Astrocyte of the spinal cord (primary cell): ENCODE measurements at places on chromosomes 3 and 15.

DNA sequence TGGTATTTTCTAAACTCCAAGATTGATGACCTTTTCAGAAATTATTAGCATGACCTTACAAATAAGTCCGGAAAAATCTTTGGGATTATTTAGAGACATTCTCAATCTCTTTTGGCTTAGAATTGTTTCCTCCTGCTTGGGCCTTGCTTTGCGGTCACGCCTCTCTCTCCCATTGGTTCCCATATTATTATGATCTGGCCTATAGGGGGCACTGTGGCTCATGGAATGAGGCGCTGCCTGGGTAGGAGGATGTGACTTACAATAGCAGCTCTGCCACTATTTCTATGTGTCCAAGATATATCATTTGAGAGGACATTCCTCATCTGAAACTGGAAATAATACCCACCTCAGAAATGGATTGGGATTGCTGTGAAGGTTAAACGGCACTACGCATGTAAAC, 464.9 kb downstream of the MFSD1 start:
- peak; percentile 34 for DNase-seq

DNA sequence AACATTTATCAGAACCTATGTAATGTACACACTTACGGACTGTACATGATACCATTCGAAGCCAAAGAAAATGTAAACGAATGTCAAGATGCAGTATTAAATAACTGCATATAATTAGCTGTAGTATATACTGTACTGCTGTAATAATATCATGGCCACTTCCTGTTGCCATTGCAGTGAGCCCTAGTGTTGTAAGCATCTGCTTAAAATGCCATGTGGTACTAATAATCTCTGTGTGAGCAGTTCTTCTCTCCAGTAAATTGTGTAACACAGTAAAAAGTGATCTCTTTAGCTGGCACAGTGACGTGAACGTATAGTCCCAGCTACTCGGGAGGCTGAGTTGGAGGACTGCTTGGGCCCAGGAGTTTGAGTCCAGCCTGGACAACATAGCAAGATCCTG, 8.6 kb downstream of the SPG11 start:
- DNase-seq = no peak

- DNase-seq = peak; percentile 79
Observed at GRCh38 chr15:84748274-84749110, at the start of gene ZNF592. TSS of gene ZNF592 (plus strand) at chr15:84748592. CDS start at chr15:84782676, 34,084 bp downstream.

GRCh38 chr3:101243285-101244211, 76.8 kb downstream of the IMPG2 start:
- no peak for DNase-seq

GRCh38 chr15:57457726-57458125, 81.4 kb downstream of the CGNL1 start:
- peak; percentile 49 for DNase-seq

DNA sequence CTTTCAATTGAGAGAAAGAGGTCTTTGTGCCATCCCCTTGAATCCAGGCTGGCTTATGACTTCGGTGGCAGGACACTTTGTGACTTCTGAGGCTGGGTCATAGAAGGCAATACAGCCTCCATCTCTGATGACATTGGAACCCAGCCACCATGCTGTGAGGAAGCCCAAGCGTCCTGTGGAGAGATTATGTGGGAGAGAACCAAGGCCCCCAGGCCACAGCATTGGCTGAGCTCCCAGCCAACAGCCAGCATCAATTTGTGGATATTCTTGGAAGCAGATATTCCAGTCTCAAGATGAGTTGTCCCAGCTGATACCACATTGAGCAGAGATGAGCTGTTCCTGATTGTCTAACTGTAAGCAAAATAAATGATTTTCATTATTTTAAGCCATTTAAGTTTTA, 12.7 kb upstream of the XIRP1 start:
- no peak for DNase-seq

DNA sequence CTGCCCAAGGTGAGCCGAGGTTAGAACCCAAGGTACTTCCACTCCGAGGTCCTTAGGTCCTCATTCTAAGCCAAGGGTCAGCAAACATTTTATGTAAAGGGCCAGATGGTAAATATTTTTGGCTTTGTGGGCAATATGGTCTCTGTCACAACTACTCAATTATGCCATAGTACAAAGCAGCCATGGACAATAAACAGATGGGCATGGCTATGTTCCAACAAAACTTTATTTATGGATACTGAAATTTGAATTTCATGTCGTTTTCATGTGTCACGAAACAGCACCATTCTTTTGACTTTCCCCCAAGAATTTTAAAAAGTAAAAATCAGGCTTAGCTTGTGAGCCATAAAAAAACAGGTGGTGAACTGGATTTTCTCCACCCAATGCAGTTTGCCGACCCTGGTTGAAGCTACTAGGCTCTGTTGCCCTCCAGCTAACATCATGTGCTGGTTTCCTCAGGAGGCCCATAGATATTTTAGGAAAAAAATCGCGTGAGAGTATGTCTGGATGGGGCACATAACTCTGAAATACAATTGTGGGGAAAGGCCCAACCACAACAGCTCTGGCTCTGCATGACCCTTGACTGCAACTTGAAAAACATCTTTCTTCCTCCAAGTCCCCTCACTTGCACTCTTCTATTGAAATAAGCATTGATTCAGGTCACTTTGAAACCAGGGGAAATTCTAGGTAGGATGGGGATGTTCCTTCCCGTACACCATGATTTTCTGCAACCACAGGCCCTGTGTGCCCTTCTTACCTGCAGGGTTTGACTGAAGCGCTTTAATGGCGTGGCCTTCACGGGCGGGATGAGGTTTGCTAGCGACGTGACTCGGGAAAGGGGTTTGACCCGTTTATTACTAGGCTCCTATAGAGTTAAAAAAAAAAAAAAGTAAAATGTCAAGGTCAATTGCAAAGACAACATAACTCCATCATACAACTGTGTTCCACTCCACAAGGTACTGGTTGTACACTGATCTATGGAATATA, 28.5 kb downstream of the ARHGEF3 start:
- DNase-seq = no peak

GRCh38 chr3:101633186-101633585, 43.7 kb downstream of the ZBTB11 start:
- DNase-seq = no peak

DNA sequence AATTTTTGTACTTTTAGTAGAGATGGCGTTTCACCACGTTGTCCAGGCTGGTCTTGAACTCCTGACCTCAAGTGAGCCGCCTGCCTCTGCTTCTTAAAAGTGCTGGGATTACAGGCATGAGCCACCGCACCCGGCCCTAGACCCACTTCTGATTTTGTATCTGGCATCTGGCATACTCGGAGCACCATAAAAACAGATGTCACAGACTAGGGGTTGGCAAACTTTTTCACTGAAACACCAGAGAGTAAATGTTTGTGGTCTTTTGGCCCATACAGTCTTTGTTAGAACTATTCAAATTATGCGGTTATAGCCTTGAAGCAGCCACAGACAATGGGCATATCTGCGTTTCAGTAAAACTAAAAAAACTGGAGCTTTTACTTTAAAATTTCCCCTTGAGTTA, 110.7 kb downstream of the TJP1 start:
- peak; percentile 47 for DNase-seq

DNA sequence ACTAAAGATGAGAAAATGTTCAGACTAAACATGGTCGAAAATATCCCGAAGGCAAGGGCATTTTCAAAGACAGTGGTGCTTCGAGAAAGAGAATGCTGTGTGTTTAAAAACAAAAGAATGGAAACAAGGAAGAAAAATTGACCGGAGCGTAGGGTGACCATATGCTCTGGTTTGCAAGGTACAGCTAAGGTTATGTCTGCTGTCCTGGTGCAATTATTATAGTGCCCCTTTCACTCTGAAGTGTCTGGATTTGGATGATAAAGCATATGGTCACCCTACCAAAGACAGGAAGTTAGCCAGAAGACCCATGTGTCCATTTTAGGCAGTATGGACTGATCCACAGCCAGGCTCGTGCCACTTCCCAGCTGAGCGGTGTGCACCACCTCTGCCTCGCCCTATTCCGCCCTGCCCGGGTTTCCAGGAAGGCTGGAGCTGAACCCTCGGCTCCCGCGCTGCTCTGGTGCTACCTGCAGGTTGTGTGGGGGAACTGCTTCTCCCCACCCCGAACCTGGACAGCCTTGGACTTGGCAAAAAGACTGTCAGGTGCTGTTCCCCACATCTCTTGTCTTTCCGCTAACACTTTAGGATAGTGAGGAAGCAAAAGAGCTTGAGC, 25.2 kb downstream of the GOLGA6D start:
- DNase-seq = no peak

GRCh38 chr3:197522881-197523441, 32.8 kb downstream of the BDH1 start:
- no peak for DNase-seq

DNA sequence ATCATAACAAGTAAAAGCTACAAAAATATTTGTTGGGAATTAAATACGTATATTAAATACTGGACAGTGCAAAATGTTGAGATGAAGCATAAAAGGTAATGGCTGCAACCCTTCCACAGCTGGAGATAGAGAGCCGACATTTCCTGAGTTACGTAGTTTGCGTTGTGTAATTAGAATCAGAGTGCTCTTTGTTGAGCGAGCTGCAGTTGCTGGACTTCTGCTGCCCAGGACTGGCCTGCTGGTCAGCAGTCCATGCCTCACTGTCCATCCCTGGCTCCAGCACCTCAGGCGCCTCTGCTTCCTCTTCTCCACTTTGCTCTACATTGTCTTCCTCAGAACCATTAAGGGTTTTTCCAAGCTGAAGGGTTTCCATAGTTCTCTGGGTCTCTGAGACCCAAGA, 28.4 kb upstream of the SHC4 start:
- DNase-seq = no peak

- DNase-seq = no peak
Observed at GRCh38 chr3:43198791-43199644, 87.3 kb upstream of the SNRK start.

DNA sequence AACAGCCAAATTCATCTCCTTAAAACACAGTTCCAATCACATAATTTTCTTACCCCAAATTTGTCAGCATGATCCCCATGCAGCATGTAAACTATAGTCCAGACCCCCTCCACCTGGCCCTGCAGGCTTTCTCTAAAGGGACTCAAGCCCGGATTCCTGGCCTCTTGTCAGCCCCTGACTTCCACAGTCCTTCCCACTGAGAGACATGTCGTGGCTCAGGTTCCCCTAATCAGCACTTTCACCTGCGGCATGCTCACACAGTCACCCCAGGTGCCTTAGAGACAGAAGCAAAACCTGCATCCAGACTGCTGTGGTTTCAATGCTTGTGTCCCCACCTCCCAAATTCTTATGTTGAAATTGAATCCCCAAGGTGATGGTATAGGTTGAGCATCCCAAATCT, 372.7 kb upstream of the ATP10A start:
- no peak for DNase-seq

GRCh38 chr15:61974118-61974517, 86.1 kb downstream of the VPS13C start:
- DNase-seq = no peak

GRCh38 chr3:9779075-9779593, 9.4 kb upstream of the CAMK1 start:
- DNase-seq = no peak

DNA sequence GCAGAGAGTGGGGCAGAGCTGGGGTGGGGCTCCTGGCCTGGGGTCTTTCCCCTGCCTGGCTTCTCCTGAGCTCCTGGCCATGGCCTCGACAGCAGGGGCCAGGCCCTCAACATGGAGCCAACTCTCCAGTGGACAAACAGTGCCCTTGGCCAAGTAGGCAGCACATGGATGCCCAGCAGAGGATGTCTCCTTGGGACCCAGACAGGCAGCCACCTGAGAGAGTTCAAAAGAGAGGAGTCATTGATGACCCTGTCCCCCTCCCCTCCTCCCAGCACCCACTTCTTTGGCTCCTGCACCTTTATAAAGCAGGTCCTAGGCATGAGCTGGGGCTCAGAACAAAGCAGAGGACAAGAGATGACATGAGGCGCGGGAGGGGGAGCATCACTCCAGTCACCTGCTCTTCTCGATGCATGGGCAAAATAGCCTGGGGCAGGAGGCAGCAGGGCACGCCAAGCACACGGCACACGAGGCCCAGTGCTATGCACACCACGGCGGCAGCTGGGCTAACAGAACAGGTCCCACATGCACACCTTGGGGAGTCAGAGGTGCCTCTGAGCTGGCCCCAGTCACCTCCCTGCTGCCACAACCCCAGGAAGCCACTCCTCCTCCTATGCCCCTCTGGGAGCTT, 27.4 kb downstream of the SHISA5 start:
- DNase-seq = no peak

- peak; percentile 51 for DNase-seq
Observed at GRCh38 chr15:40190591-40190990, 29.7 kb downstream of the BUB1B start.

- DNase-seq = no peak
Observed at GRCh38 chr3:148990236-148990635, 1.1 kb upstream of the GYG1 start.

- no peak for DNase-seq
Observed at GRCh38 chr3:106078635-106079034, 209.8 kb upstream of the CBLB start.

GRCh38 chr3:72839057-72839456, 9.2 kb downstream of the SHQ1 start:
- DNase-seq = no peak

GRCh38 chr3:71580636-71581456, 2.7 kb downstream of the FOXP1 start:
- peak; percentile 29 for DNase-seq

- DNase-seq = no peak
Observed at GRCh38 chr15:82531496-82532382, 8.5 kb downstream of the RPS17 start.

GRCh38 chr3:30658328-30659052, 52.1 kb downstream of the TGFBR2 start:
- peak; percentile 89 for DNase-seq

- peak; percentile 33 for DNase-seq
Observed at GRCh38 chr3:12948891-12949711, 107.7 kb upstream of the RPL32 start.

DNA sequence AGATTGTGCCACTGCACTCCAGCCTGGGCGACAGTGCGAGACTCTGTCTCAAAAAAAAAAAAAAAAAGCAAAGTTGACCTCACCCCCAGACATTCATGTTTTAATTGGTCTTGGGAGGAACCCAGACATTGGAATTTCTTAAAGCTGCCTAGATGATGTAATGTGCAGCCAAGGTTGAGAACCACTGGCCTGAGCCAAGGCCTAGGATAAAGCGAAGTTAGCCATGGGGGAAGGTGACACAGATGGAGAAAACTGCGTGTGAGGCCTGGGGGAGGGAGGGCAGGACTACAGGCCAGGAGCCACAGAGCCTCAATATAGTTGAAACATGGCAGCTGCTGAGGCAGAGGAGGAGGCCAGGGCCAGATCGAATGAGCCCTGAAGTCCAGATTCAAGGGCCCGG, 21.0 kb downstream of the GLB1 start:
- no peak for DNase-seq

DNA sequence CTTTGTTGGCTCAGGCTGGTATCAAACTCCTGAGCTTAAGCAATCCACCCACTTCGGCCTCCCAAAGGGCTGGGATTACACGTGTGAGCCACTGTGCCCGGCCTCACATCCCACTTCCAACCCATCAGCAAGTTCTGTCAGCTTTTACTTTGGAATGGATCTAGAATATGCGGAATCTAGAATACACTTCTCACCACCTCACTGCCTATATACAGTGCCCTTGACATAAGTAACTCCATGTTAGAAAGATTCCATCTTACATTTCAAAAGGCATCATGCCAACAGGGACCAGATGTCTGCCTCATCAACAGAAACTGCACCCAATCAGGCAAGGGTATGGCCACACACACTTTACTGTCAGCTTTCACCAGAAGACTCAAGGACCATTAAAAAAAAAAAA, 9.9 kb upstream of the RBSN start:
- DNase-seq = no peak
